Omental fat pad (tissue), 4 donors: ENCODE measurements at places on chromosomes 12 and 14. TPM values are rescaled to one million over a fixed set of nuclear protein-coding genes. Genes with fewer than 3 reads are reported as not detected.

GRCh38 chr14:20415782-20416206, 2.5 kb upstream of the TEP1 start:
- DNase-seq, result no peak

DNA sequence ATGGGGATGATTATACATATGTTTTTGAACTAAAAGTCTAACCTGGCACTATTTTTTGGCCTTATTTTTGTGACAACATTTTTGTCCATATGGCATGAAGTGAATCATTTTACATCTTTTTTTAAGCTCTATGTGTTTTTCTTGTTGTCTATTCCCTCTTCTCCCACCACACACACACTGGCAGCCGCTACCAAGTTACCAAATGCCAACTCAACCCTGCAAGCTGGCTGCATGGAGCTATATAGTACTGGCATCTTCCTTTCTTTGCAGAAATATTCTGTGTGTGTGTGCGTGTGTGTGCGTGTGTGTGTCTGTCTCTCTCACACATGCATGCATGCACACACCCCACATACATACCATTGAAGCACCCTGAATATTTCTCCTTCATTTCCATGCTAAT, 278.9 kb upstream of the SOX5 start:
- DNase-seq, result no peak

DNA sequence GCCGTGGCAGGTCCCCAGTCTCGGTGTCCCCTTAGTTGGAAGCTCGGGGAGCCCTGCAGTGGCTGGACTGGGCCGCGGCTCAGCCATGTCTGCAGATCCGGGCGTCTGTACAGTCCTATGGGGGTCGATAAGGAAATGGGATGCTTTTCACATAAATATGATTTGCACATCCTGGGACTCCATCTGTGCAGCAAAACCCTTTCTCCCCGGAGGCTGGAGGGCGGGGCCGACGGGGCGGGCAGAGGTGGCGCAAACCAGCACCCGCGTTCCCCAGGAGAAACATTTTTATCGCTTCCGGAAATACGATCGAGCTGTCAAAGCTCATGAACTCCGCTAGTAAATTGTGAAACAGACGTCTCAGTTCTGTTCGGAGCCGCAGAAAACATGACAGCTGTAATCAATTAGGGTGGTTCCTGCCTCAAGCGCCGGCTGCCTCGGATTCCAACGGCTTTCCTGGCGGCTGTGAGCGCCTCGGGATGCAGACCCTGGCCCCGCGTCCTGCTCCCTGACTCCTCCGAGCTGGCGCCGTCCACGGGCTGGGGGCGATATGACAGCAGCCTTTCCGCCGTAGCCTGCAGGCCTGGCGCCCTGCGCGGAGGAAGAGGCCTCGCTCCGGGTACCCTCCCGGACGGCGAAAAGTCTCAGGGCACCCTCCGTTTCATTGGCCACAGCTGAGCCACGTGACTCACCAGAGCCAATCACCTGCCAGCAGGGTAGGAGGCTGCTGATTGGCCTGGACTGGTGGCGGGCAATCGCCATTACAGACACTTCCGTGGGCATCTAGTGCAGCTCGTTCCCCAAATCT, 23.0 kb downstream of the DIO3 start:
- peak; percentile 7 for DNase-seq

DNA sequence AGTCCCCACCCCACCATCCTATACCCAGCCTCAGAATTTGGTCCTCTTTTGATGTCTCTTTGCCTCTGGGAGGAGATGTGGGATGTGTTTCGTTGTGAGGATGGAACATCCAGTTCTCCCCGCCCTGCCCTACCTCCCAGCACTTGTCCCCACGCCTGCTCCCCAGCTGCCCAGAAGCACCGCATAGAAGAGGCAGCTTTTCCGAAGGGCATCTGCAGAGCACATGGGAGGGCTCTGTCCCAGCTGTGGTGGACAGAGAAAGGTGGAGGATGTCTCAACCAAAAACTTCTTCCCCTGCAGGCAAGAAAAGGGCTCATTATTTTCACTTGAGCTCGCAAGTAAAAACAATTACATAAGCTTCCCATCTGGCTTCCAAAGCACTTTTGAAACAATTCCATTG, 302.6 kb downstream of the PCNX1 start:
- no peak for DNase-seq

GRCh38 chr14:99183716-99184115, 88.3 kb downstream of the BCL11B start:
- no peak for DNase-seq

- DNase-seq, result no peak
Observed at GRCh38 chr12:7959701-7960121, 23.7 kb upstream of the SLC2A3 start.

GRCh38 chr14:39426605-39427004, 5.6 kb downstream of the FBXO33 start:
- DNase-seq, result no peak

DNA sequence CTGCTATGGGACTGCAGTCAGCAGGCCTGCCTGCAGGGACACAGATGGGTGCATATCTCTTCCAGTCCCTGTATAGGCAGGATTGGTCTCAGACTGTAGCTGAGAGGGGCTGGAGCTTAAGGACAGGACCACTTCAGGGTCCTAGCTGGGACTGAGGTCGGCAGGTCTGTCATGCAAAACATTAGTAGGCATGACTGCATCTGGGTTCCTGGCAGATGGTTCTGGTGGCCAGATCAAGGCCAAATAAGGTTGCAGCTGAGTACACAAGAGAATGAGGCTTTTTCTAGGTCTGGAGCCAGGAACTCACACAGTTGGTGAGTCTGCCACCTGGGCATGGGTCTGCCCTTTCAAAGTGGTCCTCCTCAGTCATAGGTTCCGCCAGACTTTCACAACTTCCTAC, 155.8 kb downstream of the TPH2 start:
- DNase-seq, result no peak

KLRC3 gene
- total RNA-seq, result not detected

GLS2 gene
- 2.6 TPM for total RNA-seq
